ENCODE measurements at places on chromosomes 3 and 15. TPM values are rescaled to one million over a fixed set of nuclear protein-coding genes. Genes with fewer than 3 reads are reported as not detected.

- H3K4me3 ChIP-seq = no peak overlapping the region
- no peak for DNase-seq
- peaks cover 6% of the 10 kb centered on the region for H3K4me1 ChIP-seq
- H3K36me3 ChIP-seq = no peaks in the 10 kb centered on the region
These were observed 515.6 kb downstream of the SHQ1 start for GRCh38 chr3:72332689-72333088.

DNA sequence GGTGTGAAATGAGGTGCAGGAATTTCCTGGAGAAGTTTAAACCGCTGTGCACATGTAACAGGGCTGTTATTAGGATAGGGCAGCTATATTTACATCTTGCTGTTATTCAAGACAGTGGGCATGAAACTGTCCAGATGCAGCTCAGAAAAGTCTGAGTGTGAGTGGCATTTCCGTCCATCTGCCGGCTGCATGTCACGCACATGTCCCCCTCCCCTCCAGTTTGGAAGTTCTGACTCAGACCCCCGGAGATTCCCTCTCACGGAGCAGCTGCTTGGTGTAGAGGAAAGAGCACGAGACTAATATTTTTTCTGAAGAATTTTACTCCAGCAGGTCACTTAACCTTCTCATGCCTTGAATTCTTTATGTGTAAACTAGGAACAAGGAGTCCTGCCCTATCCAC lies 69.8 kb downstream of the FEM1B start:
- no peaks in the 10 kb centered on the region for H3K4me1 ChIP-seq
- H3K36me3 ChIP-seq = no peaks in the 10 kb centered on the region
- DNase-seq = no peak
- no peak overlapping the region for H3K4me3 ChIP-seq
- H3K27me3 ChIP-seq = no peaks in the 10 kb centered on the region

- no peak overlapping the region for H3K27ac ChIP-seq
- peaks cover 6% of the 10 kb centered on the region for H3K4me1 ChIP-seq
- DNase-seq = no peak
- no peaks in the 10 kb centered on the region for H3K36me3 ChIP-seq
- H3K27me3 ChIP-seq = no peaks in the 10 kb centered on the region
These were observed 250.5 kb downstream of the ADAMTSL3 start for GRCh38 chr15:83904107-83905040.

- no peak overlapping the region for H3K27ac ChIP-seq
- no peak overlapping the region for H3K4me3 ChIP-seq
- no peak for DNase-seq
- no peaks in the 10 kb centered on the region for H3K4me1 ChIP-seq
These were observed 415.5 kb downstream of the FHIT start for GRCh38 chr3:60835796-60836195.

DNA sequence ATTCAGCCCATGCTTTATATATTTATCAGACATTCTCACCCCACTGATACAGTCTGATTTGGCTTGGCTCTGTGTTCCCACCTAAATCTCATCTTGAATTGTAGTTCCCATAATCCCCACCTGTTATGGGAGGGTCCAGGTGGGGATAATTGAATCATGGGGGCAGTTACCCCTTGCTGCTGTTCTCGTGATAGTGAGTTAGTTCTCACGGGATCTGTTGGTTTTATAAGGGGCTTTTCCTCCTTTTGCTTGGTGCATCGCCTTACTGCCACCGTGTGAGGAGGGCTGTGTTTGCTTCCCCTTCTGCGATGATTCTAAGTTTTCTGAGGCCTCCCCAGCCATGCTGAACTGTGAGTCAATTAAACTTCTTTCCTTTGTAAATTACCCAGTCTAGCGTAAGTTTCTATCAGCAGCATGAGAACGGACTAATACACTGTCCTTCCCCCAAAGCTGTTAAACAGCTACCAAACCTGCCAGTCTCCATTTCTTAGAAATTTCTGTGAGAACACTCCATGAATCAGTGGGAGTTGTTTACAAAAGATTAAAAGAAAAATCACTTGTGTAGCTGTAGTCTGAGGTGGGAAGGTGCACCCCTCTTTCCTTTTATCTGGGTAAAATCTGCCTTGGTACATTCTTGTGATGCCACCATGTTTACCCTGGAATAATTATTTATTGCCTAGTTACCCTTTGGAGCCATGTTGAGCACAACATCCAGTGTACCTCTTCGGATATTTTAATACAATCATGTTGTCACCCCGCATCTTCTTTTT lies 160.5 kb downstream of the THSD4 start:
- DNase-seq = no peak
- no peaks in the 10 kb centered on the region for H3K36me3 ChIP-seq
- no peaks in the 10 kb centered on the region for H3K27me3 ChIP-seq
- H3K4me3 ChIP-seq = no peak overlapping the region
- peaks cover 19% of the 10 kb centered on the region for H3K4me1 ChIP-seq

- no peak overlapping the region for H3K27ac ChIP-seq
- no peaks in the 10 kb centered on the region for H3K36me3 ChIP-seq
- no peak overlapping the region for H3K4me3 ChIP-seq
- no peak for DNase-seq
- H3K4me1 ChIP-seq = no peaks in the 10 kb centered on the region
These were observed 179.9 kb upstream of the ANKRD28 start for GRCh38 chr3:15977598-15978232.

DNA sequence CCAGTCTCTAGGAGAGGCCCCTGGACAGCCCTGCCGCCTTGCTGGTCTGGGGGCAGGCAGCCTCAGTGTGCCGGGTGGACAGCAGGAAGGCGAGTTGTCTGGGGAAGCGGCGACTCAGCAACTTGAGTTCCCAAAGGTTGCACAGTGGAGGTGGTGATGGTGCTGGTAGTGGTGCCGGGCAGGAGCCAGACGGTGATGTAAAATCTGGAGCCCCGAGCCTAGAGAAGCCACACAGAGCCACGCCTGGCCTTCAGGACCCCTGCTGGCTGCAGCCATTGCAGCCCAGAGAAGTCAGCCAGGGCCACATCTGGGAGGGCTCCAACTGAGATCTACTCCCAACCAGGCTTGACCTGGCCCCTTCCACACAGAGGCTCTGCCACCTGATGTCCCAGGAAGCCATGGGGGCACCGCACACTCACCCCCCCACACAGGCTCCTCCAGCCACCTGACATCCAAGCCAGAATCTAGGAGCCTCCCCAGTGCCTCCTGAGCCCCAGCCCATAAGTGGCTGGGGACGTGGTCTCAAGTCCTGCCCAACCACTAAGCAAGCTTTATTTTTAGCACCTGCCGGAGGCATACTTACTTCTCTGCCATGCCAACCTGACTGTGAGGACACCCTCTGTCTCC lies 8.8 kb downstream of the C3orf22 start:
- no peaks in the 10 kb centered on the region for H3K27me3 ChIP-seq
- no peaks in the 10 kb centered on the region for H3K4me1 ChIP-seq
- peak; percentile 0 for DNase-seq
- no peak overlapping the region for H3K27ac ChIP-seq

- no peak overlapping the region for H3K27ac ChIP-seq
- no peaks in the 10 kb centered on the region for H3K4me1 ChIP-seq
- H3K36me3 ChIP-seq = no peaks in the 10 kb centered on the region
- DNase-seq = no peak
- no peak overlapping the region for H3K4me3 ChIP-seq
These were observed 3.4 kb downstream of the CD96 start for GRCh38 chr3:111545349-111545748.

GRCh38 chr15:58498821-58499580 lies 67.2 kb downstream of the LIPC start:
- no peaks in the 10 kb centered on the region for H3K36me3 ChIP-seq
- H3K27ac ChIP-seq = no peak overlapping the region
- no peaks in the 10 kb centered on the region for H3K27me3 ChIP-seq

- no peaks in the 10 kb centered on the region for H3K4me1 ChIP-seq
- H3K4me3 ChIP-seq = no peak overlapping the region
- DNase-seq = no peak
- no peak overlapping the region for H3K27ac ChIP-seq
- H3K27me3 ChIP-seq = no peaks in the 10 kb centered on the region
These were observed 333.1 kb upstream of the RBMS3 start for GRCh38 chr3:28947751-28948150.

DNA sequence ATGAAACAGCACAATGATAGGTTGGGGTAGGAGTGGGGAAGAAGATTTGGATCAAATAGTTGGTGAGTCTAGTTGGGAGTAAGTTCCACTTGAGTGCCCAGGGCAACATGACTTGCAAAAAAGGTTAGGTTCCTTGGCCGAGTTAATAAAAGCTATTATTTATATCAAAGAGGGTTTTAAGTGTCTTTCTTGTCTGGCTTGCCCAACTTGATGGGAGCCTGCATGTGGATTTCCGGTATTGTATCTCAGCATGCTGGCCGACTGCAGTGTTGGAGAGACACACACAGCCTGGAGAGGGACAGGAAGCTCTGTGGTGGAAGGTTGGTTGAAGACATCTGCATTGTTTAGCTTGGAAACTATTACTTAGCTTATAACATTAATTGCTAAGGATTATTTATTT lies 449.5 kb upstream of the TBL1XR1 start:
- H3K4me1 ChIP-seq = no peaks in the 10 kb centered on the region
- no peak overlapping the region for H3K4me3 ChIP-seq
- no peaks in the 10 kb centered on the region for H3K27me3 ChIP-seq
- no peak overlapping the region for H3K27ac ChIP-seq
- no peaks in the 10 kb centered on the region for H3K36me3 ChIP-seq
- DNase-seq = no peak

- no peaks in the 10 kb centered on the region for H3K36me3 ChIP-seq
- H3K27ac ChIP-seq = peak overlapping the region; percentile 79
- H3K4me3 ChIP-seq = no peak overlapping the region
- H3K27me3 ChIP-seq = no peaks in the 10 kb centered on the region
- peaks cover 47% of the 10 kb centered on the region for H3K4me1 ChIP-seq
These were observed 396.7 kb upstream of the RGMA start for GRCh38 chr15:93485438-93486327.

GRCh38 chr3:88936831-88937230 lies 170.6 kb upstream of the EPHA3 start:
- no peak overlapping the region for H3K4me3 ChIP-seq
- H3K27me3 ChIP-seq = no peaks in the 10 kb centered on the region
- H3K36me3 ChIP-seq = no peaks in the 10 kb centered on the region
- no peak overlapping the region for H3K27ac ChIP-seq
- no peaks in the 10 kb centered on the region for H3K4me1 ChIP-seq
- DNase-seq = no peak

- H3K36me3 ChIP-seq = no peaks in the 10 kb centered on the region
- DNase-seq = no peak
- no peak overlapping the region for H3K27ac ChIP-seq
These were observed 328.5 kb downstream of the RBMS3 start for GRCh38 chr3:29609328-29609811.

- H3K4me3 ChIP-seq = no peak overlapping the region
- DNase-seq = no peak
- H3K4me1 ChIP-seq = no peaks in the 10 kb centered on the region
- H3K36me3 ChIP-seq = no peaks in the 10 kb centered on the region
- H3K27ac ChIP-seq = no peak overlapping the region
These were observed 132.8 kb upstream of the ZPLD1 start for GRCh38 chr3:102302020-102302419.

- no peak overlapping the region for H3K27ac ChIP-seq
- H3K36me3 ChIP-seq = no peaks in the 10 kb centered on the region
- DNase-seq = no peak
- H3K4me1 ChIP-seq = no peaks in the 10 kb centered on the region
- no peak overlapping the region for H3K4me3 ChIP-seq
These were observed 443.7 kb downstream of the NR2F2 start for GRCh38 chr15:96774216-96774615.

- no peak for DNase-seq
- H3K4me1 ChIP-seq = peaks cover 16% of the 10 kb centered on the region
- peak overlapping the region; percentile 76 for H3K27ac ChIP-seq
- no peaks in the 10 kb centered on the region for H3K27me3 ChIP-seq
- no peaks in the 10 kb centered on the region for H3K36me3 ChIP-seq
These were observed 4.7 kb downstream of the PLA2G4F start for GRCh38 chr15:42151736-42152135.

DNA sequence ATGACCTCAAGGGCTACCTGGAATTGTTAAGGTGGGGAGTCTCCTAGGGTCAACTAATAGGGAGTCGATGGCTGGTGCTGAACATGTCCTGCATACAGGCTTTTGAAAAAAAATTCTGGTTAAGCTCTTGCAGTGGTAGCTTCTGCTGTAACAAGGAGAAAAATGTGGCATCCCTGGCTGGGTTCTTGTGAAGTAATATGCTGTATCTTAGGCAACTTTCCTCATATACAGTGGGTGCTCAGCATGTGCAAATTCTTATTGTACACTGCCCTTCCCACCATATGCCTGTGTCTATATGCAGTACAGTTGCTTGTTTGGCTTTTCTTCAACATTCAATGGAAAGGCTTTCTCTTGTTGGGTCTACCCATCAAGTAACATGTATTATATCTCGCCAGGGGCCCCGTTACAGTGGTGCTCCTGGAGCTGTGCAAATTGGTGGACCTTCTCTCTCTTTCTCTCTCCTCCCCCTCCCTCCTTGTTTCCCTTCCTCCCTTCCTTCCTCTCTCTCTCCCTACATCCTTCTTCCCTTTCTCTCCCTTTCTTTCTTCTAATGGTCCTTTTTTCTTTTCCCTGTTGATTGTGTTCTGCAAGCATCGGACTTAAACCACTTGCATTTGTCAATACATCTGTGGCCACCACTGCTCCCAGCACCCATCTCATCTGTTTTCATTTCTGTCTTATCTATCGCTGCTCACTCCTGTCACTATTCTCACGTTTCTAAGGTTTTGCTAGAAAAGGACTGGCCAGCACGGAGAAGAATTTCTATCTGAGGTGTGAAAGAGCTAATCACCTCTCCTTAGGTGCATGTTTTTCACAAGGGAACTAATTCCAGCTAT lies 35.2 kb downstream of the TGFBR2 start:
- H3K36me3 ChIP-seq = no peaks in the 10 kb centered on the region
- peaks cover 37% of the 10 kb centered on the region for H3K4me1 ChIP-seq
- H3K4me3 ChIP-seq = no peak overlapping the region

DNA sequence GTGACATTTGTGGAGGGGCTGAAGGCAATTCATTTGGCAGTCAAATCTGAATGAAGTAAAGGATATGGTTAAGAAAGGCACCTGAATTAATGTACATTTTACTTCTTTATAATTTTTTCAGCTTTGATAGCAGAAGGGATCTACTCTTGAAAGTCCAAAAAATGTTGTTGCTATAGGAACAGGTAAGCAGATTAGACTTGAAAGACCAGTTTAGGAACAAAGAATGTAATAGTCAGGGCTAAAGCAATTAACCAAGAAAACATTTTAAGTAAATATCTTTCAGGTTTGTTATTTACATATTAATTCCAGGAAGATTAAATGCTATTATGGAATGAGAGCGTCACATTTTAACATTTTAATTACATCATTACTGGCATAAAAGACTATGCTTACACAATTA lies 1.1 kb downstream of the ATP13A4 start:
- no peak overlapping the region for H3K27ac ChIP-seq
- no peaks in the 10 kb centered on the region for H3K27me3 ChIP-seq
- no peak for DNase-seq
- H3K4me3 ChIP-seq = no peak overlapping the region
- H3K4me1 ChIP-seq = peaks cover 18% of the 10 kb centered on the region
- H3K36me3 ChIP-seq = no peaks in the 10 kb centered on the region

- no peaks in the 10 kb centered on the region for H3K27me3 ChIP-seq
- H3K36me3 ChIP-seq = no peaks in the 10 kb centered on the region
- no peak for DNase-seq
- H3K27ac ChIP-seq = no peak overlapping the region
These were observed 249.7 kb downstream of the KCNMB2 start for GRCh38 chr3:178785961-178786360.

Gene FBXO40
- not detected for total RNA-seq

Gene IFT80
- 15.5 TPM for total RNA-seq

Gene MANF
- total RNA-seq = 35.6 TPM

Gene CLRN1
- not detected for total RNA-seq

Gene FGF12
- 0.99 TPM for total RNA-seq

Gene IQCF5
- total RNA-seq = not detected

Gene MFAP1
- 9.9 TPM for total RNA-seq

Measured in body of pancreas (tissue), 4 donors.